Thyroid gland (tissue), 4 donors: ENCODE measurements at places on chromosomes 4 and X. TPM values are rescaled to one million over a fixed set of nuclear protein-coding genes. Genes with fewer than 3 reads are reported as not detected.
A peak's percentile ranks its signal among the peaks of the same experiment; 100 is the strongest.

- H3K27me3 ChIP-seq = no peaks in the 10 kb centered on the region
- H3K4me3 ChIP-seq = no peak overlapping the region
- H3K36me3 ChIP-seq = no peaks in the 10 kb centered on the region
- no peak for DNase-seq
- no peak overlapping the region for H3K27ac ChIP-seq
Measured at GRCh38 chr4:38503689-38504395, 160.2 kb upstream of the KLF3 start.

- no peak overlapping the region for H3K4me3 ChIP-seq
- H3K27me3 ChIP-seq = no peaks in the 10 kb centered on the region
- peaks cover 17% of the 10 kb centered on the region for H3K4me1 ChIP-seq
- H3K27ac ChIP-seq = no peak overlapping the region
Measured at GRCh38 chr4:121594796-121595526, 101.8 kb downstream of the ANXA5 start.

DNA sequence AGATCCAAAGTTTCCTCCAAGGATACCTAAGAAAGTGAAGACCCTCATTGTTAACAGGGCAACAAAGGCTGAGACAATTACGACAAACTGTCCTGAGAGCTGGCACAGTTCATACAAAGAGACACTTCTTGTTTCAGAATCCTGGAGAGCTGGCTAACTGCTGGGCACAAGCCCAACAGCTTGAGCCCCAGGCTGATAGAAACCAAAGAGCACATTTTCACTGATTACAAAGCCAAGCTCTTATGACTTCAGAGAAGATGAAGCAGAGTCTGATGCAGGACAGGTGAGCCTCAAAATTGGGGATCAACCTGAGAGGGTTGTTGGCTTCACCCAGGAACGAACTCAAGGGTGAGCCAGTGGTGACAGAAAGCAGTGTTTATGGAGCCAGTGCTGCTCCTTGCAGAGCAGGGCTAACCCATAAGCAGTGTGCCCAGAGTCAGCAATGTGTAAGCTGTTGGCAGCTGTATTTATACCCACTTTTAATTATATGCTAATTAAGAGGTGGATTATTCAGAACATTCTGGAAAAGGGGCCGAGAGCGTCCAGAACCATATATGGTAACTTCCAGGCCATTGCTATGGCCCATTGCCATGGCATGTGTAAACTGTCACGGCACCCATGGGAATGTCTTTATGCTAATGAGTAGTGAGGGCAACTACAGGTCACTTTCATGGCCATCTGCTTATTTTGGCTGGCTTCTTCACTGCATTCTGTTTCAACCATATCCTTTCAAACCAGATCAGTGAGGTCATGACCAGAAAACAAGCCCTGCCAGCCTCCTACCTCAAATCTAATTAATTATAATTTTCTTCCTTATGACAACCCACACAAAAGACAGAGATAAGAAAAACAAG lies 183.7 kb downstream of the EVC2 start:
- H3K4me1 ChIP-seq = no peaks in the 10 kb centered on the region
- no peaks in the 10 kb centered on the region for H3K36me3 ChIP-seq
- H3K4me3 ChIP-seq = no peak overlapping the region
- no peak overlapping the region for H3K27ac ChIP-seq
- H3K27me3 ChIP-seq = no peaks in the 10 kb centered on the region

The TCEAL6 gene
- 0.33 TPM for total RNA-seq

DNA sequence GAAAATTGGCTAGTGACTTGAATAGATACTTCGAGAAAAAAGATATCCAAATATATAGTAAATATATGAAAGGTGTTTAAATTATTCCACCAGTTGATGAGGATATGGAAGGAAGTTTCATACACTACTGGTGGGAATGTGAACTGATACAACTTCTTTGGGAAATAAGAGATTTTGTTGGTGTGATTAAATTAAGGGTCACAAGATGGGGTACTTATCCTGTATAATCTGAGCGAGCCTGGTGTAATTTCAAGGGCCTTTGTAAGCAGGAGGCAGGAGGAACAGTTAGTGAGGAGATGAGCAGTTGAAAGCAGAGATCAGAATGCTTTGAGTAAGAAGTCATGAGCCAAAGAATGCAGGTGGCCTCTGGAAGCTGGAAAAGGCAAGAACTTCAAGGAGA lies 192.2 kb downstream of the KCTD8 start:
- no peak overlapping the region for H3K27ac ChIP-seq
- H3K4me3 ChIP-seq = no peak overlapping the region
- DNase-seq = no peak
- no peaks in the 10 kb centered on the region for H3K4me1 ChIP-seq
- H3K36me3 ChIP-seq = no peaks in the 10 kb centered on the region

The CT45A1 gene
- total RNA-seq = not detected

The TRIM61 gene
- total RNA-seq = 1.2 TPM

The NEIL3 gene
- total RNA-seq = 0.59 TPM

GRCh38 chr4:10296730-10297129 lies 160.5 kb downstream of the ZNF518B start:
- peak overlapping the region; percentile 46 for H3K27ac ChIP-seq
- peaks cover 10% of the 10 kb centered on the region for H3K4me1 ChIP-seq
- H3K4me3 ChIP-seq = no peak overlapping the region

- H3K27me3 ChIP-seq = no peaks in the 10 kb centered on the region
- no peak overlapping the region for H3K4me3 ChIP-seq
- no peaks in the 10 kb centered on the region for H3K4me1 ChIP-seq
Measured at GRCh38 chr4:9808077-9808476, 26.6 kb downstream of the DRD5 start.

GRCh38 chr4:39286263-39286662 lies 79.9 kb downstream of the RFC1 start:
- no peak overlapping the region for H3K4me3 ChIP-seq
- no peak overlapping the region for H3K27ac ChIP-seq
- H3K36me3 ChIP-seq = peaks cover 37% of the 10 kb centered on the region
- no peaks in the 10 kb centered on the region for H3K27me3 ChIP-seq
- no peaks in the 10 kb centered on the region for H3K4me1 ChIP-seq
